ENCODE measurements at places on chromosomes 16 and 17.

DNA sequence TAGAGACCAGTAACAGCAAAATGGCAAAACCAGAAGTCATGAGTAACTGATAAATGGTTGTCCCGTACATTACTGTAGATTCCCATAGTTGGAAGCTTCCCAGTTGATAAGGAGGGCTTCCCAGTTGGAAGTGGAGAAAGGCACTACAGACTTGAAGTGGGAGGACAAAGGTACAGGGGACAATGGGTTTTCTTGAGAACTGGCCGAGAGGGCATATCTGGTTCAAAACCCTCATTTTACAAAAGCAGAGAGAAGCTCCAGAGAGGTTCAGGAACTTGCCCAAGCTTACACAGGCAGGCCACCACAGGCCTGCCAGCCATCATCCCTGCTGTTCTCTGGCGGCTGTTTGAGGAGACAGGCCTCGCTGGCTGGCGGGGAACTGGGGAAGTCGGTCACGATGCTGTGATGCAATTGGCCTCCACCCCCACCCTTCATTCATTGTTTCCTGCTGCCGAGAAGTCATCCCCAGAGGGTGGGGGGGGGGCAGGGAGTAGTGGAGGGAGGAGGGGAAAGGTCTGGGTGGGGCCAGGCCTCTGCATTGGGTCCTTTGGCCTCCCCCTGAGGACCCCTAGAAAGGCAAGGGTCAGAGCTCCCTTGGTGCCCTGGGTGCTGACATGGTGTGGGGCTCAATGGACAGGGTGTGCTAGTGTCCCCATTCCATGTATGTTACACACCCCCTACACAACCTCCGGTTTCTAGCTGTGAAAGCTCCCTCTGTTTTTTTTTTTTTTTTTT is 3.0 kb downstream of the UBALD2 start:
- no peak for DNase-seq

DNA sequence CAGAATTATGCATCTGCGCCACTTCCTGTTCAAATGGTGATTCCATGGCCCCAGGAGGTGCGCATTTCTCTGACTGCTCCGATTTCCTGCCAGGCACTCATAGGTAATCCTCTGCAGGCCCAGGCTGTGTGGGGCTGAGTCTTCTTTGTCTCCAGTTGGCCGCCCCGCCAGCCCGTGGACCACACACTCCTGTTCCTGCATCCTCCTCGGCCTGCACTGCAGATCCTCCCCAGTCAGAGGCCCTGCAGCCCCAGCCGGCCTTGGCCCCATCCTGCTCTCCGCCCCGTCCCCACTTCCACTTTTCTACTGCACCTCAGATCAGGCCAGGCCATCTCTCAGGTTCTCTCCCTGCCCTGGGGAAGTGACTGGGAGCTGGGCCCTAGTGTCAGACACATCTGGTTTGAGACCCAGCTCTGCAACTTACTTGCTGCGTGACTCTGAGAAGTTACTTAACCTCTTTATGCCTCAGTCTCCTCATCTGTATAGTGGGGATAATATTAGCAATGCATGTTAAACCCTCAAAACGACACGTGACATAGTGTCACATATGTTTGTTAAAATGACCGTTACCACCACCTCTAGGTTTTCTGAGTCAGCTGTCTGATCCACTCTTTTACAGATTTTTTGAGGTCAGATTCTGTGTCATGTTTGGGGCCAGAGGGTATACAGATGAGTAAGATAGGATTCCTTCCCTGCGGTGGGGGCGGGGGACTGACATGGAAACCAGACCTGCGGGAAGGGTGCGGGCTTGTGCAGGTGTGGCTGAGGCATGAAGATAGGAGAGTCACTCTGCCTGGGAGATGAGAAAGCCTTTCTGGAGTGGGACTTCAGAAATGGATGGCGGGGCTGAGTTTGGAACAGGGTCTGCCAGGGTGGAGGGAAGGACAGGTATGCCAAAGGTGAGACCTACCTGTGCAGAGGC is 12.8 kb downstream of the RAB11FIP4 start:
- no peak for DNase-seq

- no peak for DNase-seq
Measured at GRCh38 chr16:72921106-72921505, 126.8 kb downstream of the ZFHX3 start.

DNA sequence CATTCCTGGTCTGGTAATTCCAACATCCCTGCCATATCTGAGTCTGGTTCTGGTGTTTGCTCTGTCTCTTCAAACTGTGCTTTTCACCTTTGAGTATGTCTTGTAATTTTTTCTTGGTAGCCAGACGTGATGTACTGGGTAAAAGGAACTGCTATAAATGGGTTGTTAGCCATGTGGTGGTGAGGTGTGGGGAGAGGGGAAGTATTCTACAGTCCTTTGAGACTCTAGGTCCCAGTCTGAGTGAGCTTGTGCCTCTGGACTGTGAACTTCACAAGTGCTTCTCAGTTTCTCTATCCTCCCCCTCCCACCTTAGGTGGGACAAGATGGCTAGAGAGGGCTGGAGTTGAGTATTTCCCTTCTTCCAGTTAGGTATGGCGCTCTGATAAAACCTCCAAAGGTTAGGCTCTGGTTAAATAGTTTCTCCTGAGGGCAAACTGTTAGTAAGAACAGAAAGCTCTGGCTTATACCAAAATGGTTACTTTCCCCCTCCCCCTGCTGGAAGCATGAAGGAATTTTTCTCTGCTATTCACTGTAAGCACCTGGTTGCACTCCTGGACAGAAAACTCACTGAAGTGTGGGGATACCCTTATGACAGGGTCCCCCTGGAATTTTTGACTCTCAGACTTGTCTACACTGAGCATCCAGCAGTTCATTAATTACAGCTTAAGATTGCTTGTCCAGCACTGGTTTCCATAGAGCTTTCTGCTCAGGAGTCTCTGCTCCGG is 87.8 kb downstream of the MARCHF10 start:
- no peak for DNase-seq

DNA sequence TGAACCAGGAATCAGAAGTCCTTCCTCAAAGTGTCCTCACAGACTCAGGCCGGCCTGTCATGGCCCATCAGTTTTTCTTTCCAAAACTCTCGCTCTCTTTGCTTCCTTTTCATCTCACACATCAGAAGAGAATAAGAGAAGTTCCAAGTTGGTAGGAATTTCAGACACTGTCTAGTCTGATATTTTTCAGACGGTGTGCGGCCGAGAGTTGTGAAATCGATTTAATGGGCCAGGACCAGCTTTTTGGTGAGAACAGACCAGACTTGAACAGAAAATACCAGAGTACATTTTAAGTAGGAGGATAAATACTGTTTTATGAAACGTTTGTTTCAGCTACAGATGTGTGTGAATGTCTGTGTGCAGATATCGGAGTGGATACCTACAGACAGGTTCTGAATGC is 24.8 kb upstream of the RCVRN start:
- no peak for DNase-seq

GRCh38 chr16:203246-203645 is 23.0 kb downstream of the HBQ1 start:
- no peak for DNase-seq

All from central memory CD8-positive, alpha-beta T cell (primary cell).